ENCODE measurements at places on chromosomes 16 and 17.
A peak's percentile ranks its signal among the peaks of the same experiment; 100 is the strongest.

- DNase-seq, result no peak
Measured at GRCh38 chr16:2359919-2360318, 19.4 kb upstream of the ABCA3 start.

GRCh38 chr17:28282596-28282995 is 36.4 kb upstream of the TMEM97 start:
- DNase-seq, result no peak

GRCh38 chr16:22719945-22720344 is 94.0 kb upstream of the HS3ST2 start:
- DNase-seq, result no peak

- DNase-seq, result no peak
Measured at GRCh38 chr16:88524973-88525662, 45.1 kb upstream of the ZC3H18 start.

- no peak for DNase-seq
Measured at GRCh38 chr16:83819361-83819760, 11.6 kb downstream of the HSBP1 start.

GRCh38 chr17:78450696-78451345 is 72.4 kb downstream of the PGS1 start:
- no peak for DNase-seq

DNA sequence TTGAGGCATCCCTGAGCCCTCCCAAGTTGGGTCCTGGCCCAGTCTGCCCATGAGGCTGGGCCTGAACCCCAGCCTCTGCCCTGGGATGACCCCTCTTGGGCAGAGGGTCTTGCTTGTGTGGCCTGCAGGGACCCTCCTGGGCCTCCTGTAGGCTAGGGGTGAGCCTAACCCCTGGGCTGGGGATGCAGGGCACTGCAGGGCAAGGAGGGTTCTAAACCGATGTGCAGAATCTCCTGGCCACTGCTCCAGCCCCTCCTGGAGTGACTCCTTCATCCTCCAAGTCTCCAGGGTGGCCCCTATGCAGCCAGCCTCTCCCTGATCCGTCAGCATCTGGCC is 37.5 kb downstream of the LGALS9 start:
- no peak for DNase-seq

- DNase-seq, result no peak
Measured at GRCh38 chr16:49964973-49965372, 60.1 kb upstream of the CNEP1R1 start.

- no peak for DNase-seq
Measured at GRCh38 chr17:65279456-65279855, 142.3 kb downstream of the RGS9 start.

GRCh38 chr17:38587203-38587602 is 18.5 kb downstream of the SRCIN1 start:
- no peak for DNase-seq

DNA sequence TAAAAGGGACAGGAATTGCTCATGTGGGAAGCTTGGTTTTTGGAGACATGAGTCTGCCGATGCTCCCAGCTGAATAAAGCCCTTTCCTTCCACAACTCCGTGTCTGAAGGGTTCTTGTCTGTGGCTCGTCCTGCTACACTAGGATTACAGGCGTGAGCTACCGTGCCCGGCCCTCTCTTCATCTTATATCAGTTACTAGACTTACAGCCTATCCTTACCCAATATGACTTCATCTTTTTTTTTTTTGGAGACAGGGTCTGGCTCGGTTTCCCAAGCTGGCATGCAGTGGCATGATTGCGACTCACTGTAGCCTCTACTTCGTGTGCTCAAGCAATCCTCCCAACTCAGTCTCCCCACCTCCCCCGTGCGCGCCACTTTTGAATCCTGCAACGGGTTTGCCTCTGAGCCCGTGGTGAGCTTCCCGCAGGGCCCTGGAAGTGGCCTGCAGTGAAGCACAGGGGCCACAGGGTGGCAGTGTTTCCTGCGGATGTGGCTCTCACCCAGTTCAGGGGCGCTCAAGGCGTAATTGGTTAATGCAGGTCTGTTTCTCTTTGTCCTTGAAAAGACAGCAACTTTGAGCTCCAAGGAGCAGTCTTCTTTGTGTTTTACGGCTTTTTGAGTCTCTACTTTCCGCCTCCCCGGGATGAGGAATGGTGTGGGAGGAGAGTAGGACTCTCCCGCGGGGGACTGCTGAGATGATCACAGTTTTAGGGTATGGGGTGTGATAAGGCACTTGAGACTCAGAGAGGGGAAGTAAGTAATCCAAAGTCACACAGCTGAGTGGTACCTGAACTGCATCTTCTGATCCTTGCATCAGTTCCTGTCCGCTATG is 22.7 kb upstream of the GPRC5B start:
- DNase-seq, result peak; percentile 26

GRCh38 chr16:6732166-6732565 is 600.5 kb upstream of the RBFOX1 start:
- DNase-seq, result no peak

GRCh38 chr17:30360086-30360808 is 18.5 kb upstream of the CPD start:
- DNase-seq, result no peak

DNA sequence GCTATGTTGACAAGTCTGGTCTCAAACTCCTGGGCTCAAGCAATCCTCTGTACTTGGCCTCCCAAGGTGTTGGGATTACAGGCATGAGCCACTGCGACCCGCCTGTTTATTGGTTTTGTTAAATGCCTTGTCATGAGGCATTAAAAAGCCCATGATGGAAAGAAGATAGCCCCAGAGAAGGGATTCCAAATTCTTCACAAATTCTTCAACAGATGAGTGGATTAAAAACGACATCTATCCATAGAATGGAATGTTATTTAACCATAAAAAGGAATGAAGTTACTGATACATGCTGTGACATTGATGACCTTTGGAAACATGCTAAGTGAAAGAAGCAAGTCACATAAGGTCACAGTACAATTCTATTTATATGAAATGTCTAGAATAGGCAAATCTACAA is 4.7 kb downstream of the SGF29 start:
- no peak for DNase-seq

Measured in GM12864 (cell line).